NCI-H187 treated with DMSO at 0.1 percent for 48 hours (cell line): ENCODE measurements at places on chromosomes 3 and 15.

GRCh38 chr3:173739726-173740125 is 342.2 kb downstream of the NLGN1 start:
- no peak for DNase-seq

- DNase-seq, result no peak
These were observed 74.8 kb downstream of the AQP9 start for GRCh38 chr15:58212909-58213526.

- DNase-seq, result no peak
These were observed 17.7 kb upstream of the OCA2 start for GRCh38 chr15:28116521-28117431.

DNA sequence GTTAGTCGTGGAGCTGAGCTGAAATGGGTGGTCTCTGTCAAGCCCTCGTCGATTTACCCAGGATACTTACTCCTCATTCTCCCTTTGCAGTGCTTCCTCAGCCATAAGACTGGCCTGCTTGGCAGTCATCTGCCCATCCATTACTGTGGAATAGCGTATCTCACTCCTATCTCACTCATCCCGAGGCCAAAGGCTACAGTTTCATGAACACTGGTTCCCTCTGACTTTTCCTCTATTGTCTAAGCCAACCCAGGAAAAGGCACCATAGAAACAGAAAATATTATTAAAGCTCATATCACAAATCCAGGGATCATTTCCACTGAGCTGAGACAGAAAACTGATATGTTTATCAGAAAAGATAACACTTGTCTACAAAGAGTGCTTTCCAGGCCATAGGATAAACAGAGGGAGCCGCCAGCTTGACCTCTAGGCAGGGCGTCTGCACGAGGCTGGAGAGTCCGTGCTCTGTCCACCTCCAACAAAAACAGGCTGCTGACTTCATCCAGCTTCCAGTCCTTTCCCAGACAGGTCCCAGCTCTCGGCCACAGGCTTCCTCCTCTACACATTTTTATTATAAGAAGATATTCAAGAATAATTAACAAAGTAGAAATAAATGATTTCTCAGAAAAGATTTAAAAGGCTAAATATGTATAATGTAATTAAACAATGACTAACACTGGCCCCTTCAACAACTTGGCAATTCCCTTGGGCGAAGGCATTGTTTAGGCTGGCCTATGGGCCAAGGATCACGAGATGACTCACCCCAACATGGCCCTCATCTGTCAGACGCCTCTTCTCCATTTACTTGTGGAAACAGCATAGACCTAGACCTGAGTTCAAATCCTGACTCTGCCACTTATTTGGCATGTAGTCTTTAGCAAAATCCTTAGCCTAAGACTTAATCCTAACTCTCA is 27.4 kb upstream of the BOC start:
- no peak for DNase-seq

- DNase-seq, result no peak
These were observed 410.5 kb downstream of the LSAMP start for GRCh38 chr3:116034794-116035193.
